GM18507 (cell line): ENCODE measurements at places on chromosomes 1 and 21.
A peak's percentile ranks its signal among the peaks of the same experiment; 100 is the strongest.

DNA sequence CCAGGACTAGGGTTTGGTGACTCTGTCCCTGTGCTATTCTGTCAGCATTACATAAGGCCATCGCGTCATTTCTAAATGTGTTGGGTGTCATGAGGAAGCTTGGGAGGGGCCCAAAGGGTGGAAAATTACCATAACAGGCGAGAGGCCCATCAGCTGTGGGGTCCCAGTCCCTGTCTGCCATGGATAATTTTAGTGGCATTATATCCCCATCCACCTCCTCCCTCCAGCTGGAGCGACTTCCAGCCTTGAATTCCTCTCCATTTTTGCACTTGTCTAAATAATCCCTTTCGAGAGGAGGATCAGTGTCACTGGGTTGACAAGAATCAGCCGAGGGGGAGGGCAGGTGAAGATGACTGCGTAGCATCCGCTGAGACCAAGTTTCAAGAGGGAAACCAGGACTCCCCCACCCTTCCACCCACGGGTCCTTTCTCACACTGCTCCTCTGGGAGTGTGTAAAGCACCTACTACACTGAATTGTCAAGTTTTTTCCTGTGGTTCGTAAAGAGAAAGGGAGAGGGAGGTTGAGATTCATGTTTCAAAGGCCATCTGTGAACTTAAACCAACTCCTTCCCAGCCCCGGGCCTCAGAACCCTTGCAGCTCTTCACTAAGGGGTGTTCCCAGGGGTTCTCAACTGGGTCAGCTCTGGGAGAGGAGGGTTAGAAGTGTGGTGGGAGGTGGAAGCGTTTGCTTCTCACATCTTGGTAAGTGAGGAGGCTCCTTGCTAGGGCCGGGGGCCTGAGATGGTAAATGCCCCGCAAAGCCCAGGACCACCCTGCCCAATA, 29.2 kb downstream of the VASH2 start:
- peak; percentile 69 for DNase-seq

DNA sequence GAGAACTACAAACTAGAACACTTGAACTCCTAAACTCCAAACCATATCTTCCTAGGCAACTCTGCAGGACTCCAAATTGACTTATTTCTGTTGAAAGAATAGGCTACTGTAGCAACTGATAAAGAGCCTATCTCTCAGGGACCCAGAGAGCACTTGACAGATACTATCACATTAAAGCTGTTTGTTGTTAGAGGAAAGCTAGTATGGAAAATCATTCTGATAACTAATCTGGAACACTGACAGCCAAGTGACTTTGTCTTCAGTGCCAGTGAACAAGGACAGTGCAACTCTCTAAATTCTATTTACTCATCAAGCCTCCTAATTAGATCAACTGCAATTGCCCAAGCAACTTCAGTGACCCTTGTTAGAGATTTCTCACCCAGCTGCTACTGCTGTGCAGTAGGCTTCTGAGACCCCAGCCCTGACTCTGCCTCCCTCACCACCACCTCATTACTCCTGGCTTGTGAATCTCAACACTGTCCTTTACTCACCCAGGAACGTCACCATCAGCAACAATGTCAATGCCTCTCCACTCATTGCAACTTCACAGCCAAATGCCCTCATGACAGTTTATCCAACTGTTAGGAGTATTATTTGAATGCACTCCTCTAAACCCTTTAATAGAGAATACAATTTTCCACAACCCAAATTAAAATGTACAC, 7.4 kb upstream of the RGS13 start:
- no peak for DNase-seq

GRCh38 chr1:206463137-206463536, 7.1 kb upstream of the IKBKE start:
- no peak for DNase-seq

DNA sequence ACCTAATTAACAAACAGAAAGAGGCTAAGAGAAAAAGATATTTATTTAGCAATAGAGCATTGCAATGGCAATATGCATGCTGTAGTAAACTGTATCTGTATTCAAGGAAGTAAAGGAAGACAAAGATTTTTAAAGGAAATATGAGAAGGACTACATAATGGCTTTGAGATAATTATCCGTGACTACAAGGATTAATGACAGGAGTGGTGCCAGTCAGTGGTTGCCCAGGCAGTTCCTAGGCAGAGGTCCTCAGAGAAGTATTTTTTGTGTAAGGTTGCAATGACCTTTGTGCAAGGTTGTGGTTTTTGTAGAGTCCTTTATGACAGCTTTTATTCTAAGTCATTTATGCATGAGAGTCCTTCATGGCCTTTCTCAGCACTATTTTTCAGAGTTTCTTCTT, 711.1 kb upstream of the CHRM3 start:
- no peak for DNase-seq

GRCh38 chr1:111535256-111536191, 32.1 kb upstream of the ADORA3 start:
- DNase-seq, result no peak

DNA sequence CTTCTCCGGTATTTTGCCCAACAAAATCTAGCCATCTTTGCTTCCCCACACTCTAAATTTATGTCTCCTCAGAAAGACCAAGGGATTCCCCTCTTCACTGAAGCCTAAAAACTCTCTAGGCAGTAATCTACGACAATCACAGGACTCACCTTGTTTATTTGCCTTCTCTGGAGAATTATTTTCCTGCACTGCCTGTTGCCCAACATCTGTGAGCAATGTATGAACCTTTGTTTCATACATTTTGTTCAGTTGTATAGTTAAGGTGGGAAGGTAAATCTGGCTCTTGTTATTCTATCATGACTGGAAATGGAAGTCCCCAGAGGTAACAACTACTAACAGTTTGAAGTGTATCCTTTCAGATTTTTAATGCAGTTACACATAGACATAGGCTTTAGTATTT, 2.2 kb downstream of the COPA start:
- no peak for DNase-seq

- DNase-seq, result no peak
These were observed 7.4 kb downstream of the GPR25 start for GRCh38 chr1:200880212-200880611.

GRCh38 chr1:35572296-35572695, 818 bp upstream of the TFAP2E start:
- no peak for DNase-seq

- no peak for DNase-seq
These were observed 2.6 kb upstream of the TSPAN1 start for GRCh38 chr1:46172321-46172720.

DNA sequence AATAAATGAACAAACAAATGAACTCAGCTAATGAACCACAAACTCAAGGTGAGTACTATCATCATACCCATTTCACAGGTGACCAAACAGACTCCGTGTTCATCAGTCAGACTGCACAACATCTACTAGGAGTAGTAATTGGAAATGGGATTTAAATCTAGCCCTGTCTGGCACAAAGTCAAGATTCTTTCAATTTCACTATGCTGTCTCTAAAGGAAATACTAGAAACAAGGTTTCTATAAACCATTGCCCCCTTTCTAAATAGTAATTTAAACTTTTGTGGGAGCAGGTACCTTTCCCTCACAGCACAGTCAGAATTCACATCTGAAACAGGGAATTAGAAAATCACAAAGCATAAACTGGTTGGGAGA, 160.3 kb downstream of the TGFBR3 start:
- DNase-seq, result no peak

DNA sequence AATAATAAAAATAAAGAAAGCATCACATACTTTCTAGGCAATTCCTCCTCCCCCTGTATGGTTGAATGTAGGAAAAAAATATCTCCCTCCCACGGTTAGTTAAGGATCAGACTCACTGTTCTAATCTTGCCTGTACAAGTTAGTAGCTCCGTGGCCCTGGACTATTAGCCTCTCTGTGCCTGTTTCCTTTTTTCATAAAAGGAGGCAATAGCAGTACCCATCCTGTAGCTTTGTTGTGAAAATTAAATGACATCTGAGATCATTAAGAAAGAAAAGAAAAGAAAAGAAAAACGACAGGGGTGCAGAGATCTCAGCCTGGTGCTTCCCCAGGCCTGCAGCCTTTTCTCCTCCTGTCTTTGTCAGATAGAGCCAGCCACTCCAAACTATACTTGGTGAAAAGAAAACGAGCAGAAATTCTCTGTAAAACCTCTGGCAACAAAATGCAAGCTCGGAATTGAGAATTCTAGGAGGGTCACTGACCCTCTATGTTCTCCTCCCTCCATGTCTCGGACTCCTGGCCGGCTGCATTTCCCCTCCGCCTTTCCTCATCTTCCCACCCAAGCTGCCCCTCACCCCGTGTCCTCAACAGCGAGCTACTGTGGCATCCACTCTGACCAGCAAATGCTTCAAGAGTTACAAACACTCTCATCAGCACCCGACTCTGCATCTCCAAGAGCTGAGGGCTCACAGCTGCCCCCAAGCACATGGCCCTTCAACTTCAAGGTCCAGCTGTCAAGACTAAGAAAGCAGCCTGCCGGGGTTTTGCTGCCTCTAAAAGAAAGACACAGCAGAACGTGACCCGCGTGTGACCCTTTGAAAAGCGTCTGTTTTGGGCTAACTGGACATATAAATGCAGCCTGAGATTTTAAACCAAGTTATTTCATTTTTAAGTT, 13.6 kb downstream of the RIPK4 start:
- DNase-seq, result no peak

- DNase-seq, result no peak
These were observed 192.9 kb downstream of the PCP4 start for GRCh38 chr21:40060083-40060677.

DNA sequence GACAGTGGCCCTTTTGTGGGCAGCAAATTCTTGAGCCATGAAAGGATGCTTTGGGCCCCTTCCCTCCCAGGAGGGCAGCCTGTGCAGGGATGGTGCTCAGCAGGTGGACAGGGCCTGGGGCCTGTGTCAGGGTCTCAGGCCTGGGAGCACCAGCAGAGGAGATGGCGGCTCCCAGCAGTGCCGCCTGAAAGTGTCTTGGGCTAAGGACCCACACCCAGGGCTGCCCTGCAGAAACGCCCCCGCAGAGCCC, 23.9 kb downstream of the FTCD start:
- no peak for DNase-seq

GRCh38 chr1:9717193-9718005, 65.9 kb downstream of the PIK3CD start:
- DNase-seq, result peak; percentile 62

- DNase-seq, result no peak
These were observed 7.0 kb downstream of the KCNAB2 start for GRCh38 chr1:6052543-6053205.

GRCh38 chr1:243982447-243983018, 68.5 kb upstream of the ZBTB18 start:
- DNase-seq, result no peak

GRCh38 chr1:239755107-239755912, 336.4 kb upstream of the FMN2 start:
- no peak for DNase-seq

- DNase-seq, result no peak
These were observed 21.1 kb upstream of the VTCN1 start for GRCh38 chr1:117231748-117232373.

- DNase-seq, result no peak
These were observed 25.2 kb downstream of the WNT3A start for GRCh38 chr1:228032041-228032440.

GRCh38 chr1:47559944-47560695, 122.3 kb downstream of the FOXD2 start:
- DNase-seq, result no peak

DNA sequence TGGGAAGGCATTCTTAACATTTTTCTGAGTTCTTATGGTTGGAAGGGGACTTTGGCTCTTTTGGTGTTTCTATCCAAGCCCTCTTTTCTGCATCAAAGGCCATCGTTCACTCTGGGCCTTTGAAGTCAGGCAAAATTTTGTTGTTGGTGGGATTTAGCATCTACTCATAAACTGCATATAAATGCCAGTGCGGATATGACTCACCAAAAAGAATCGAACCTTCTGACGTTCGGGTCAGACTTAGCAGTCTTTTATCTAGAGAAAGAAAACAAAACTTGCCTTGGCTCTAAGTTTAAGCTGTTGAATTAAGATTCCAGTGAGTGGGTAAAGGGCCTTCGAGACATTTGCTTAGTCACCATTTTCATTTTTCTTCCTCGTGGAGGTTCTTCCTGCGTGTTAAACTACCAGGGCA, 51.4 kb downstream of the EVA1C start:
- DNase-seq, result no peak

DNA sequence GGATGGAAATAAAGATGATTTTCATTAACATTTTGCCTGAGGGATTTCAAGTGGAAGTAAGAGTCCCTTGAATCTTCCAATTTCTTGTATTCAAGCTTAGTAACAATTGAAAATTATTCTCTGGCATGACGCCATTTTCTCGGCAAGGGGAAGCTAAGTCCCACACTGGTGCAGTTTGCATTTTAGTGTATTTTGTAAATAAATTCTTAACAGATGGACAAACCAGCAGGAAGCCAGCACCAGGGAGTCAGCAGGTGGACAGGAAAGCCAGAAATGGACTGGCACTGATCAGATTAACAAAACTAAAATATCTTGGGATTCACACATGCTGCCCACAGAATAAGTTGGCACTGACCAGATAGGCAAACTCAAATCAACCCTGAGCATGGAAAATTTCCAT, 311.3 kb downstream of the LRRIQ3 start:
- DNase-seq, result no peak
